ENCODE measurements at places on chromosomes 7 and 10. TPM values are rescaled to one million over a fixed set of nuclear protein-coding genes. Genes with fewer than 3 reads are reported as not detected.
A peak's percentile ranks its signal among the peaks of the same experiment; 100 is the strongest.

DNA sequence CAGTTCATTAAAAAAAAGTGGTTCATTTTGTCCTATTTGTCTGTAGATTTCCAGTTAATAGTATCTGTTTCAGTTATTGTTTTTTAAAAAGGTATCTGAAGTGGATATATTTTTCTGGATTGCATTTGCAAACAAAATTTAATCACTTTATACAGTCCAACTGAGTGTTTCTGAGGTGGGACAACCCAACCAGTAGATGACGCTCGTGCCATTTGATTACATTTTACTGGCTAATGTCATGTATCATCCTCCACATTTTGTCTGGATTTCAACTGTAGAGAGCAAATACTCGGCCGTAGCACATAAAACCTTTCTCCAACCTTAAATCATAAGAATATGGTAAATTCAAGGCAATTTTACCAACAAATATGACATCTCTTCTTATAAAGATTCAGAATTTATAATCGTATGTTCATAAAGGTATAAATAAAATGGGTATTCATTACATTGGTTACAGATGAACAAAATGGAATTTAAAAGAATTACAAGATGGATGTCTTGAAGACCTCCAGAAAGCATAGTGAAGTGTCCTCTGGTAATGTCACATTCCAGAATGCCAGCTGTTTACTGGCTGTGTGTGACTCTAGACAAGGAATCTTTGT lies 789.0 kb downstream of the PHTF2 start:
- H3K27ac ChIP-seq, result no peak overlapping the region
- no peak overlapping the region for H3K4me3 ChIP-seq
- H3K4me1 ChIP-seq, result no peaks in the 10 kb centered on the region
- no peaks in the 10 kb centered on the region for H3K36me3 ChIP-seq
- no peak for DNase-seq

- H3K27ac ChIP-seq, result no peak overlapping the region
- H3K36me3 ChIP-seq, result peaks cover 13% of the 10 kb centered on the region
- no peak for DNase-seq
- no peak overlapping the region for H3K4me3 ChIP-seq
- H3K27me3 ChIP-seq, result no peaks in the 10 kb centered on the region
Measured at GRCh38 chr10:127343821-127344220, 147.4 kb upstream of the INSYN2A start.

DNA sequence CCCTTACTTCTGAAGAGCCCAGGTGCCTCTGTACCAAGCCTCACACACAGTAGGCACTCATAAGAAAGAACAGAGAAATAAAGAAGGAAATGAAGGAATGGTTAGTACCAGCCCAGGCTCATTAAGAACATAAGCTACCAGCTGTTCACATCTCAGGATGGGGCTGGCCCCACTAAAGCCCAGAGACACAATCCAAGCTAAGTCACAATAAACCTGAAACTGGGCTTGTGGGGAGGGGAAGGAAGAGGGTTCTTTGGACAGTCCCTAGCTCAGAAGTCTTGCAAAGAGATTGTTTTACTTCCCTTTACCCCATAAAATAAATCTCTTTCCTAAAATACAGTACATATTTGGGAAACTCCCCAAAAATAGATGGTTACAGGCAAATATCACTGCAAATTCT lies 24.3 kb downstream of the FBXW4 start:
- DNase-seq, result no peak
- H3K27ac ChIP-seq, result no peak overlapping the region
- no peak overlapping the region for H3K4me3 ChIP-seq
- no peaks in the 10 kb centered on the region for H3K4me1 ChIP-seq
- H3K36me3 ChIP-seq, result no peaks in the 10 kb centered on the region

DNA sequence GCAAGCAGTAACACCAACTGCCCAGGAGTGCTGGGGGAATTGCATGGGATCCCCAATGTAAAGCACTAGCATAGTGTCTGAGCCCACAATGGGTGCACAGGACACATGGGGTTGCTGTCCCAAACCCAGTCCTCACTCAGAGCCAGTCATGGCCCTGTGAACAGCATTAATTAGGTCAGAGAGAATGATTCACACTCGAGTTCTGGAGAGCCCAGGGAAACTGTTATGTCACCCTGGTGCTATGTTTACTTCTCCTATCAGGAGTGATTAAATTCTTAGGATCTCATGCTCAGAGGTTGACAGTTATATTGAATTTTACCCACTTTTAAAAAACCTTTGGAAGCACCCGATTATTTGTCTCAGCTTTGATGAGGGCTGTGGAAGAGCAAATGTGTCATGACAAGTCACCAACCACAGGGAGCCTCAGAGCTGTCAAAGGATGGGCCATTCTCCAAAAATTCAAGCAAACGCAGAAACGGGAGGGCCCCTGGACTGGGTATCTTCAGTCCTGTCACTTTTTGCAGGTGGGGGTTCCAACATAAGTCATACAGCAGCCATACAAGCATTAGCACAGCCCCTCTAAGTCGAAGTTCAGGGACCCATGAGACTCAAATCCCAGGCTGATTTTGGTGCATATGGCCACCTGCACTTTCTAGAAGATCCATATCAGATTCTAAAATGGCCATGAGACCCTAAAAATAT lies 1.3 kb upstream of the RASSF4 start:
- peak overlapping the region; percentile 53 for H3K4me3 ChIP-seq
- peaks cover 13% of the 10 kb centered on the region for H3K4me1 ChIP-seq
- H3K27me3 ChIP-seq, result no peaks in the 10 kb centered on the region
- no peak for DNase-seq

- no peak overlapping the region for H3K4me3 ChIP-seq
- H3K27me3 ChIP-seq, result no peaks in the 10 kb centered on the region
- H3K4me1 ChIP-seq, result no peaks in the 10 kb centered on the region
- no peaks in the 10 kb centered on the region for H3K36me3 ChIP-seq
Measured at GRCh38 chr7:139068544-139069399, 32.9 kb upstream of the ZC3HAV1L start.

GRCh38 chr10:9390516-9390915 lies 1336.0 kb downstream of the GATA3 start:
- H3K36me3 ChIP-seq, result no peaks in the 10 kb centered on the region
- H3K4me3 ChIP-seq, result no peak overlapping the region
- H3K27ac ChIP-seq, result no peak overlapping the region
- no peaks in the 10 kb centered on the region for H3K4me1 ChIP-seq

DNA sequence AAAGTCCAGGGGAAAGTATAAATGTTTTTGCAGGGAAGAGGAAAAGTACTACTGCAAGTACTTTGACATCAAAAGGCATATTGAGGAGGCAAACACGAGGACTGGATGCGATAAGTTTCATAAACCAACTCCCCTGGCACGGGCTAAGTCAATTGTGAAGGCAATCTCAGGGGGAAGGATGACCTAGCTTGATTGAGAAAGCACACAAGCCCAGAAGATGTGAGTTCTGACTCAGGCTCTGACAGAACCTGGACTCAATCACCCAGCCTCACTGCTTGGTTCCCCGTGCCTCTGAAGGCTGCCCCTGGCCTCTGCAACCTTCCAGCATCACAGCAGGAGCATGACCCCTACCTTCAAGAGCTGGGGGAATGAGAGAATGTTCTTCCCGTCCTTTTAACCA lies 93.2 kb upstream of the ZNF438 start:
- H3K27ac ChIP-seq, result no peak overlapping the region
- H3K27me3 ChIP-seq, result no peaks in the 10 kb centered on the region
- no peaks in the 10 kb centered on the region for H3K4me1 ChIP-seq
- no peak for DNase-seq

DNA sequence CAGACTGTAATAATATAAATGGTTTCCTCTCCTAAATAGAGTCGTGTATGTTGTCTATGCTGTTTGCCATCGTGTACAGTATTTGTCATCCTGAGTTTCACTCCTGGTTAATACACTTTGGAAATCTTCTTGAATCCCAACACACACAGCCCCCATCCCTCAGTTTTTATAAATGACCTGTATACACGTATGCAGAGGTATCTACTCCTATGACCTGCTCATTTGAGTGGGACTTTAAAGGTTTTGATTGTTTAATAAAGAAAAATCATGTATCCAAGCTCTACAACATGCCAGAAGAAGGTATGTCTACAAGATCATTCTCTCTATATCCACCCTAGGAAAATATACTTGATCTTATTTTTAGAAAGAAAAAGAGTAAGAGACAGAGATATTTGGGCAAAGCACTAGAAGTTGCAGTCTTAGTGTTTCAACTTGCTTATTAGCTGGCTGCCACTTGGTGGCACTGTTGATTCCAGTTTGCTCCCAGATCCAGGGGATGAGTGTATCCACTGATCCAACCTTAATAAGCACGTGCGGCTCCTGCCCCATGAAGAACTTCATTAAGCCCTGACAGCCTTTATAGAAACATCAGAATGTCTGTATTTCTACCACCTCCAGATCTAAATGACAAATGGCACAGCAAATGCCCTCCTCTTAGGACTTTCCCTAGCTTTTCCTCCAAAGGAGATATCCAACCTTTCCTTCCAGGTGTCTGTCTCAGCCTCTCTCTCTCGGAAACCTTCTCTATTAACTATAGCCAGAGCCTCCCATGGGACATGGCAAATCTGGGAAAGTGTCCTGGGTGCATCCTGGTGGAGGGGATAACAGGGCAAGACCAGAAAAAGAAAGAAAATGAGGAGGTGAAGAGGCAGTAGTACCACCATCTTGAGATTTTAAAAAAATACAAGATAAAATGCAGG lies 181.6 kb upstream of the NEBL start:
- H3K4me3 ChIP-seq, result no peak overlapping the region
- no peaks in the 10 kb centered on the region for H3K36me3 ChIP-seq
- no peaks in the 10 kb centered on the region for H3K4me1 ChIP-seq
- H3K27ac ChIP-seq, result no peak overlapping the region

The PLAC9 gene
- 7.6 TPM for polyA plus RNA-seq

The HOXA3 gene
- 0.56 TPM for polyA plus RNA-seq

The DRGX gene
- polyA plus RNA-seq, result not detected

The CALHM3 gene
- polyA plus RNA-seq, result 1.5 TPM

The ERVW-1 gene
- not detected for polyA plus RNA-seq
